ENCODE measurements at places on chromosomes 12 and 14. TPM values are rescaled to one million over a fixed set of nuclear protein-coding genes. Genes with fewer than 3 reads are reported as not detected.

- DNase-seq: no peak
Measured at GRCh38 chr12:2813214-2814185, 1.0 kb downstream of the ITFG2 start.

DNA sequence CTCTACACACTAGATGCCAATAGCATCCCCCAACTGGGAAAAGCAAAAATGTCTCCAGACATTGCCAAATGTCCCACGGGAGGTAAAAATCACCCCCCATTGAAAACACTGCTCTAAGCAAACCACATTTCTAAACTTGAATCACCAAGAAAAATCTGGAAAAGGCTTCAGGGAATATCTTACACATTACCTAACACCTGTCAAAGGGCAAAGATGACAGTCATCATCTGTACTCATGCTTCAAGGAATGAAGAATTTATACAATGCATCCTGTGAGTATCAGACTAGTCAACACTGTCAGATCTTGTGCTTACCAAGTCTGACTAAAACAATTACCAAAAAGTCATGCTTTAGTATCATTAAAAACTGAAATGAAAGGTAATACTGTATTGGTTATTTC is 161.6 kb upstream of the SOX5 start:
- DNase-seq: no peak

- DNase-seq: no peak
Measured at GRCh38 chr14:74134484-74134883, 49.7 kb downstream of the LIN52 start.

The PGF gene
- total RNA-seq: 8.6 TPM

The TSPAN19 gene
- 0.66 TPM for total RNA-seq

The KLHDC1 gene
- total RNA-seq: 6.6 TPM

DNA sequence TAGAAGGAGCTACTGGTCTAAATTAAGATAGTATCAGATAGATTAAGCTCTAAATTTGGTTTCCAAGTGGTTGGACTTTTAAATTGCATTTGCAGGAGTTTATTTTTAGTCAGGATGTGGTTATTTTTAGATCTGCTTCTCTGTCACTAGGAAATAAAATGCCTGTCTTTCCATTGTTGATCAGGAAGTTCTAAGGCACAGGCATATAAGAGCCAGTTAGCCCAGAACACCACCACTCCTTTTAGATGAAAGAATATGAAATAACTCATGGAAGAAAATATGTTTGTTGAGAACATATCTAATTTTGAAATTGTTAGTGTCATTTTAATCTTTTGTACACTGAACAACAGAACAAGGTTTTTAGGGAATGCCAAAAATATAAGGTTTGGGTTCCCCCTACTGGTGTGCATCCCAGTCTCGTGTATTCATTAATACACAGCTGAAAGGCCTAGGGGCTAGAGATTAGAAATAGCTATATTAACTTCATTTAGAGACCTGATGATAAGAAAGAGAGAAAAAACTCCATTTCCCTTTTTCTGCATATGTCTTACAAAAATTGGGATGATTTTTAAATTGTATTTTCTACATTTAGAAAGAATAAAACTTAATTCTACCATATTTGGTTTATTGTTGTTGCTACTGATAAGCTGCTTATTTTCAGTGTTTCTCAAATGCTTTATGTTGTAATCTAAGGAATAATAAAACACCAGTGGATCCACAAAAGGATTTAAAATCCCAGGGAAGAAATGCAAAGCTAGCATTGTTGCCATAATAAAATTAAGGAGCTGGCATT is 67.2 kb downstream of the RIC8B start:
- no peak for DNase-seq

DNA sequence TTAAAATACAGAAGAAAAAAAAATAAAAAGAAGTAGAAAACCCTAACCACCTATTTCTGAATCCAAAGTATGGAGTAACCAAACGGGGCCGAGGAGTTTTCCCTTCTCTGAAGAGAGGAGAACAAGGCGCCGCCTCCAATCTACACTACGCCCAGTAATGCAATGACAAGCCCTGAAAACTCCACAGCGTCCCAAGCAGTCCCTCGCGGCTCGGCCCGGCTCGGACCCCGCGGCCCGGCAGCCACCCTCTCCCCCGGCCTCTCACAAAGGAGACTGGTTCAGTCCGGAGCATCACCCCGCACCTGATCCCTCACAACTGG is 371 bp downstream of the CHD8 start:
- DNase-seq: no peak

The PHETA1 gene
- total RNA-seq: 13.8 TPM

DNA sequence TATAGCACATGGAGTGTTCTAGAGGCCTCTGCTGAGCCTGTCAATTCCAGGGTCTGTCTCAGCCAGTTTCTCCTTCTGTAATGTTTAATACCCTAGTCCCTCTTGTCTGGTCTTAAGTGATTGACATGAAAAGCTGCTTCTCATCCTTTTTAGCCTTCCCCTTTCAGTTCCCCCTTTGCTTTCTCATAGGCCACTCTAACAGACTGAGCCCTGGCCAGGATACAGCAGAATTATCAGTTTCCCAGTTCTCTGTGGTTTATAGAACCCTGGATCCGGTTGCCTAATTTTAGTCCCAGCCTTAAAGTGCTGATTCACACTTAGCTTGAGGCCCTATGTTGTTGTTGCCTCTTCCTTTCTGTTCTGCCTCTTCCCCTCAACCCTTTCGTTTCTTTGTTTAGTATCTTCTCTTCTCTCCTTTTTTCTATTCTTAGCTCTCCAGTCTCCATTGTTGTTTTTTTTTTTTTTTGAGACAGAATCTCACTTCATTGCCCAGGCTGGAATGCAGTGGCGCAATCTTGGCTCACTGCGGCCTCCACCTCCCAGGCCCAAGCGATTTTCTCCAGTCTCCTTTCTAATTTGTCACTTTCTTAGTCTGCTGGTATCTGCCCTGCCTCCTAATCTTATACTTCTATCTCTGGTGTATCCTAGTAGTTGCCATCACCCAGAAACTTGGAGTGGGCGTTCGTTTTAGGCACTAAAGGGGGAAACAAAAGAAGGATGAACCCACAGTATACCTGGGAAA is 2.9 kb upstream of the BIN2 start:
- DNase-seq: no peak

DNA sequence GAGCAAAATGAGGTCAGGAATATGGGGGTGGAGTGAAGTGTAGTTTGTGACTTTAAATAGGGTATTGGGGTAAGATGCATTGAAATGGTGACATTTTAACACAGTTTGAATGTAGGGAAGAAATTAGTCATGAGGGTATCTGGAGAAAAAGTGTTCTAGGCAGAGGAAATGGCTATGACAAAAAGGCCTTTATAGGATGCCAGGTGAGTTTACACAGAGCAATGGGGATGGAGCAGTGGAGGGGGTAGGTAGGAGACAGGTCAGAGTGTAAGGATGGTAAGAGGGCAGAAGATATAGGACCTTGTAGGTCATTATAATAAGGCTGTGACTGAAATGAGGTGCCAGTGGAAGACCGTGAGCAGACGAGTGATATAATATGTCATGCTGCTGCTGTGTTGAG is 30.4 kb downstream of the HEATR5A start:
- no peak for DNase-seq

DNA sequence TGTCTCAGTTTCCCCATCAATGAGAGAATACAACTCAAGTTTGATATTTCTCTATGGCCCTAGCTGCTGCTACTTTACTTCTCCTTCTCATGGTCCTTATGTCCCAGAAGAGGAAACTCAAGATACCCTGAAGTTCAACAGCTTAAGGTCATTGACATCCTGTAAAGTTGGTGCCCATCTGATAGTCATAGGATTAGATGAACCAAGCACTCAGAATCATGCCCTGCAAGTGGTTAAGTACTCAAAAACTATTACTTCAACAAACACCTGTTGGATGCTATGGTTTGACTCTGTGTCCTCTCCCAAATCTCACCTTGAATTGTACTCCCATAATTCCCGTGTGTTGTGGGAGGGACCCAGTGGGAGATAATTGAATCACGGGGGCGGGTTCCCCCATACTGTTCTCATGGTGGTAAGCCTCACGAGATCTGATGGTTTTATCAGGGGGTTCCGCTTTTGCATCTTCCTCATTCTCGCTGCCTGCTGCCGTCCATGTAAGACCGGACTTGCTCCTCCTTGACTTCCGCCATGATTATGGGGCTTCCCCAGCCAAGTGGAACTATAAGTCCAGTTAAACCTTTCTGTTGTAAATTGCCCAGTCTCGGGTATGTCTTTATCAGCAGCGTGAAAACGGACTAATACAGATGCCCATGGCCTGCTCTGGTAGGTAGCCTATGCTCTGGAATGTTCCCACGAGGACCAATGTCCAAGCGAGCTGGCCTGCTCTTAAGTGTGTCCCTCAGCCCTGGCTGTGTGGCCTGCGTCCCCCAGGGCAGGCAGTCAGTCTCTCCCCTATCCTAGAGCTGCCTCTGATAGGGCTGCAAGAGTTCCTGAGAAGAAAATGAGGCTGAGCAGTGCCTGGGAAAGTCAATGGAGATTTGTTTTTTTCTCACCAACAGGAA is 18.1 kb downstream of the CAMKK2 start:
- DNase-seq: no peak

GRCh38 chr12:81300454-81300853 is 222.6 kb downstream of the ACSS3 start:
- DNase-seq: no peak

DNA sequence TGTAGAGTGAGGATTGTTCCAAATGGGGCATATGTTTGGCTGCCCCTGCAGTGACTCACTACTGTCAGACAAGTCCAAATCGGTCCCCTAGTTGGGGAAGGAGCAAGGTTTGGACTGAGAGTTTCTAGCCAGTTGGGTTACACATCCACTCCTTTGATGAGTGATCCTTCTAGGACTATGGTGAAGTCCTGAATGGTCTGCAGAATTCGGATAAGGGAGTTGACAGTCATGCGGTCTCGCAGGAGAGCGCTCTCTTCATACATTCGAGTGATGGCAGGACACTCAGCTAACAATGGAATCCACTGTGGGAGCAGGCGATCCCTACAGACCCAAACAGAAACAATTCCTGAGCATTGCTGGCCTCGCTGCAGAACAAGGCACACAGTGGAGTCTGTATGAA is 61.5 kb upstream of the SINHCAF start:
- DNase-seq: no peak

- DNase-seq: no peak
Measured at GRCh38 chr14:20726531-20726930, 19.2 kb upstream of the EDDM3A start.

The LMNTD1 gene
- total RNA-seq: not detected

DNA sequence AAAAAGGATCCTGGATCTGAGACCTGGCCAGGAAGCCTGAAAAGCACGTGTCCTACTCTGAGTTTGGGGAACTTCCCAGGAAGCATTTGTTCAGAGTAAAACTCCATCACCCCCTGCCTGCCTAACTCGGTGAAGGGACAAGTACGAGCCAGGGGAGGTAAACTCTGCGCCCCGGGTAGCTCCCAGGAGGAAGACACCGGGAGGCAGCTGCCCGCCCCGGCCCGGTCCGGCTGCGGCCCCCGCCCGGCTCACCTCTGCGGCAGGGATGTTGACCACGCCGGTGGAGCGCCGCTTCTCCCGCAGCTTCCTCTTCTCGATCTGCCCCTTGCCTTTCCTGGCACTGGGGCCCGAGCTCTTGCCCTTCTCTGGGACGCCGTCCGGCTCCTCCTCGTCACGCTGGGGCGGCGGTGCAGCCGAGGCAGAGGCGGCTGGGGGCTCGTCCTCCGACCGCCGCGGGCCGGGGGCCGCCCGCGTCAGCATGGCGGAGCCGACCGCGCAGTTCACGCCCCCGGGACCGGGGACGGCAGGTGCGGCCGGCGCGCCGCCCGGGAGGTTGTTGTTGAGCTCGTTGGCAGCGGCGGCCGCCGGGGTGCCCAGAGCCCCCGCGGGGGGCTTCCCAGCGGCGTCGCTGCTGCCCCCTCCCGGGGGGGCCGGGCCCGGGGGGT is 1.2 kb downstream of the PAWR start:
- DNase-seq: peak; percentile 21

GRCh38 chr12:118714051-118714460 is 267.3 kb upstream of the SRRM4 start:
- DNase-seq: no peak

GRCh38 chr12:103645202-103645601 is 58.1 kb downstream of the STAB2 start:
- no peak for DNase-seq

The SIX6 gene
- total RNA-seq: not detected

The NELL2 gene
- total RNA-seq: 1.9 TPM

DNA sequence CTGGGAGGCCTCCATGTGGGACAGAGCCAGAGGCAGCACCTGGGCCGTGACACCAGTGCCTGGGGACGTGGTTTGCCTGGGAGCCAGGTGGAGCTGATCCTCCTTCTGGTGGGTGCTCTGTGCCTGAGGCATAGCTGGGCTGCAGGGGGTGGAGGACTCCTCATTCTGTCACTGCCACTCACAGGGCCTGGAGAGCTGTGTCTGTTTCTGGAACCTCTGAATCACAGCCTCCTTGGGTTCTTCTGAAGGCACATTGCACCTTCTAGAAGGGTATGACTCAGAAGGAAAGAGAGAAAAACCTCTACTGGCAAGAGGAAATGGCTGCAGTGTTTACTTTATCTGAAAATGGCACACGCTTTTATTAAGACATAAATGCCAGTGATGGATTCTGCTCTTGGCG is 659.8 kb downstream of the VRK1 start:
- no peak for DNase-seq

The UBE2N gene
- 92.8 TPM for total RNA-seq

GRCh38 chr12:119463211-119463926 is 128.8 kb downstream of the CCDC60 start:
- no peak for DNase-seq

The ACVRL1 gene
- total RNA-seq: not detected

Data from mesothelial cell of epicardium (in vitro differentiated cells).